Stimulated activated CD8-positive, alpha-beta memory T cell treated with anti-CD3 and anti-CD28 coated beads, Interleukin-4, amount 100 ng/mL, for 4 hours (primary cell): ENCODE measurements at places on chromosomes 1 and 21.

DNA sequence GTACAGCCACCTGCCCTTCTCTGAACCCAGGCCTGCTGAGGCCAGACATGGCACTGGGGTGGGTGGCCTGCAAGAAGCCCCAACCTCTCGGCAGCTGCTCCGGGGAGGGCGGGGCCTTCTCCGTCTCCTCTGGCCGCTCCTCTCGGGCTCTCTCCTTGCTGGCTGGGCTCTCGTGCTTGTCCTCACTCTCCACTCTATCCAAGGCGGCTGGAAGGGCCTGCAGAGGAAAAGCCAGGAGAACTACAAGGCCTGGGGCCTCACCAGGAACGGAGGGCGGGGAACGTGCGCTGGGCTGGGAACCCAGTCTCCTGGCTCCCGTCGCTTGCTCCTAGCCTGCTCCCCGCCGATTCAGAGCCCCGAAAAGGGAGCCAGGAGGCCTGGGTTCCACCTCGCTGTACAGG is 59.1 kb downstream of the CHD5 start:
- no peak for DNase-seq

DNA sequence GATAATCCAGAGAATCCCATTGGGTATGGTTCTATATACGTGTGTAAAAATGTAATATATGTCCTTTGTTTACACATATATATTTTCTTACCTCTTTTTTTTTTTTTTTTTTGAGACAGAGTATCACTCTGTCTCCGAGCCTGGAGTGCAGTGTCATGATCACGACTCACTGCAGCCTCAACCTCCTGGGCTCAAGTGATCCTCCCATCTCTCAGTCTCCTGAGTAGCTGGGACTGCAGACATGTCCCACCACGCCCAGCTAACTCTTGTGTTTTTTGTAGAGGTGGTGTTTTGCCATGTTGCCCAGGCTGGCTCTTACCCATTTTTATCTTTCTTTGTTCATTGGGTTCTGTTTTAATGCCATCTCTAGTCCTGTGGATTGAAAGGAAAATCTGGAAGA is 59.5 kb downstream of the ZBTB17 start:
- no peak for DNase-seq

- DNase-seq = no peak
Measured at GRCh38 chr1:24244519-24245268, 57.6 kb upstream of the IFNLR1 start.

- DNase-seq = no peak
Measured at GRCh38 chr1:223341121-223341520, 22.9 kb downstream of the SUSD4 start.

- no peak for DNase-seq
Measured at GRCh38 chr21:38853421-38853919, 47.7 kb downstream of the ETS2 start.
